ENCODE measurements at places on chromosomes 5 and 9.

DNA sequence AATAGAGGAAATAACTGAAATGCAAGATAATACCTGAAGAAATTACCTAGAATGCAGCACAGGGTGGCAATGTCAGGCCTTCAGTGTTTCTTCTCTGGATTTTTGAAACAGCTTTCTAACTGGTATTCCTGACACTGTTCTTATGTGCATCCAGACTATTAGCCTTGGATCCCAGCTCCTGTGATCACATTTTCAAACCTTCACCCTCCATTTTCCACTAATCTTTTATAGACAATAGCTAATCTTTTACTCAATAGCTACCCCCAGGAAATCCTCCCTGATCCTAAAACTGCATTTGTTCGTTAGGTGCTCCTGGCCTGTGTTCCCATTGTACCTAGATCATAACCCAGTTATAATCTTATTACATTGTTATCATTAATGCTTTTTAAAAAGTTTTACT is 101.5 kb upstream of the DHFR start:
- no peak for DNase-seq

GRCh38 chr5:113115061-113115460 is 138.5 kb downstream of the DCP2 start:
- no peak for DNase-seq

GRCh38 chr9:7982907-7983306 is 183.3 kb upstream of the DMAC1 start:
- DNase-seq = no peak

DNA sequence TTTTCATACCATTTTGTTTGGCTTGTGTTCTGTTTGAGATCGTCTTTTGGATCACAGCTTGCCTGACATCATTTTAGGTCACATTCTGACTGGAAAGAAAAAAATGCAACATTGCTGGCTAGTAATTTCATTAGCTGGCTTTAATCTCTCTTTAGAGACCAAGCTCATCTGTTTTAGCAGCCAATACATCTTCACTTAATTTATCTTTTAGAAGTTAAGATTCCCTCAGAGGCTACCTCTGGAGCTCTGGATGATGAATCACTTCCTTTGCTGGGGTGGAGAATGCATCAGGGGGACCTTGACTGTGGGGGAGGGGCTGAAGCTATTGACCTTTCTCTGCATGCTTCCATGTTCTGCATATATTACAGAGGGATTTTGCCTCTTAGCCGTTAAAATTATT is 181.5 kb upstream of the OTULINL start:
- no peak for DNase-seq

DNA sequence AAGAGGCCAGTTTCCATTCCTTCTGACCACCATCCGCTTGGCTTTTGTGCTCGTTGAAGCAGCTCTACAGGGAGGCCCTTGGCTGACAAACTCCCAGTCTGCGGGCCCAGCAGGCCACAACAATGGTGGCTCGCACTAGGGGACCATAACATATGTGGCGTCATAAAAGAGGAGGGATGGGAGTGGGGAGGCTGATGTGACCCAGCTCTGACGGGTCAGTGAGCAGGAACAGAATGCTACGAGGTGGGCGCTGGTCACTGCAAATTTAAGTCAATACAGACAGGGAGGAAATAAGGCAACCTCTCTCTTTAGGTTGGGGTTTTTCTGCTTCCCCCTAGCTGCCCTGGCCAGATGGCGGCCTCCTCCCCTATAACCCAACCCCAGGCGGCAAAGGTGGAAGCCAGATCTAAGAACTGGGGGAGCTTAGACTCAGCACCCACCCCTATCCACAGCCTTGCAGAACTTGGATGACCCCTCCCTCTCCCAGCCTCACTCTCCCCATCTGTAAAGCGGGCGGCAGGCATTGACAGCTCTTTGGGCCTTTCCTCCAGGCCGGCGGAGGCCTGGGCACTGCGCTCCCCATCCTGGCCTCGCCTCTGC is 778 bp downstream of the FRRS1L start:
- no peak for DNase-seq
